GM18507 (cell line): ENCODE measurements at places on chromosomes 12 and 14.

DNA sequence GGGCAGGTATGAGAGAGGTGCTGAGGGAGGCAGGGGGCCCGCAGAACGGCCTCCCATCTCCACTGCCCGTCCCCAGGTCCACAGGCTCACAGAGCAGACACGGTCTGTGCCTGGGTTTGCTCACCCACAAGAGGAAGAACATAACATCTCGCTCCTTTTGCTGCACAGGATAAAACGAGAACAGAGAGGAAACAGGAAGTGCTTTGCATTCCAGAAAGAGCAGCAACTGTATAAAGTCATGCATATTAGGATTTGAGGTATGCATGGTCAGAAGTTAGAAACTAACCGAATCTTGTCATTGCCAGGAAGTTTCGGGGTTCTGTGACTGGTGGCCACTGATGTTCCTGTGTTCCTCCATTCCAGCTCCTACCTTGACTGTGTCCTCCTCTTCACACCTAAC, 25.0 kb downstream of the NTF3 start:
- no peak for DNase-seq

GRCh38 chr12:108193917-108194316, 64.8 kb downstream of the WSCD2 start:
- DNase-seq, result peak; percentile 12

DNA sequence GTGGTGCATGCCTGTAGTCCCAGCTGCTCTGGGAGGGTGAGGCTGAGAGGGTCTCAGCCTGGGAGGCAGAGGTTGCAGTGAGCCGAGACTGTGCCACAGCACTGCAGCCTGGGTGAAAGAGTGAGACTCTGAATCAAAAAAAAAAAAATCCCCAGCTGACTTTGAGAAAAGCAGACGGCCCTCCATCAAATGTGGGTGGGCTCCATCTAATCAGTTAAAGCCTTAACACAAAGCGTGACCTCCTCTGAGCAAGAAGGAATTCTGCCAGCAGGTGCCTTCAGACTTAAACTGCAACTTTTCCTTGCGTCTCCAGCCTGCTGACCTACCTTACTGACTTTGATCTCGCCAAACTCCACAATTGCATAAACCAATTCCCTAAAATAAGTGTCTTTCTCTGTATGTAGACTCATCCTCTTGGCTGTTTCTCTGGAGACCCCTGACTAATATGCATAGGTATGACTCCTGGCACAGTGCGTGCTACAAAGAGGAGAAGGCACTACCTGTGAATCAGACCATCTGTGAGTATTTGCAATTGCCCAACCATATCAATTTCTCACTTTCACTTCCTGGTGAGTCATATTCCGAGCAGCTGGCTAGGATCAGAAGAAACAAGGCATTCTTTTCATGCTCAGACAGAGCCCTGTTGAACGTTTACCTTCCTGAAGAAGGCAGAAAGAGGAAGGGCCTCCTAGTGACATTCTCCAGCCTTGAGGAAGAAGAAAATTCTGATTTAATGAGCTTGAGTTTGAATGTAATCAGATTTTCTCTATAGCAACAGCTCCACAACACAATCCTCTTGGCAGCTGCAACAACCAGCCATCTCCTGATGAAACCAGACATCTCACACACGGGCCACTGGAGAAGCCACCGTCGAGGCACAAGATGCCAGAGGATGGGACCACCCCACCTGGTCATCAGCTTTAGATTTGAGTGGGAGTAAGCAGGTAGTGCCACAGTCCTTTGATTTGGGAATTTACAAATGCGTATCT, 54.3 kb downstream of the CLMN start:
- peak; percentile 46 for DNase-seq

DNA sequence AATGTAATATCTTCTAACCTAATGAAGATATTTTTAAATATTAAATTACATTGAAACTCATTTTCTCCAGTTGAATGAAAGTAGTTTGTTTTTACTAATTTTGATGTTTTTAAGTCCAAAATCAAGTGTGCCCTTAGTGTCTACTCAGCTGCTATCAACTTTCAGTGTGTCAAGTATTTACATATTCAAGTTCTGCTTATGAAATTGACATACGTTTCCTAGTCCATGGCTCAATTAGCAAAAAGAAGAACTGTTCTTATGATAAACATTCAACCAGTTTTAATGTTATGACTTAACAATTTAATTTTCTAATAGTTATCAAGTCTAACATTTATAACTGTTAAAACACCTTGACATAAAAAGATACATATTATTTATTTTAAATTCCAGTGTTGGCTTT, 137.1 kb downstream of the DUSP6 start:
- DNase-seq, result no peak

DNA sequence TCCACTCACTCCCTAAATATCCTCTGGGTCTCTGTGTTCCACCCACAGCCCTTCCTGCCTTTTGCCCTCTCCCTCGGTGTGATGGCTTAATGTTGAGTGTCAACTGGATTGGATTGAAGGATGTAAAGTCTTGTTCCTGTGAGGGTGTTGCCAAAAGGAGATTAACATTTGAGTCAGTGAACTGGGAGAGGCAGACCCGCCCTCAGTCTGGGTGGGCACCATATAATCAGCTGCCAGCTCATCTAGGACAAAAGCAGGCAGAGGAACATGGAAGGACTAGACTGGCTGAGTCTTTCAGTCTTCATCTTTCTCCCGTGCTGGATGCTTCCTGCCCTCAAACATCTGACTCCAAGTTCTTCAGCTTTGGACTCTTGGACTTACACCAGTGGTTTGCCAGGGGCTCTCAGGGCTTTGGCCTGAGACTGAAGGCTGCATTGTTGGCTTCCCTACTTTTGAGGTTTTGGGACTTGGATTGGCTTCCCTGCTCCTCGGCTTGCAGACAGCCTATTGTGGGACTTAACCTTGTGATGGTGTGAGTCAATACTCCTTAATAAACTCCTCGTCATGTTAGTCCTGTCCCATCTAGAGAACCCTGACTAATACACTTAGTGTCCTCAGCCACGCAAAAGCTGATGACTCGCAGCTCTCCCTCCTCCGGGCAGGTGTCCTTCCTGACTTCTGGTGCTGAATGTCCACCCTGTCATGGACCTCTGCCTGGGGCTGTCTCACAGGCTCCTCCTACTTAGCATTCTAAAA, 5.9 kb downstream of the DGLUCY start:
- DNase-seq, result no peak

DNA sequence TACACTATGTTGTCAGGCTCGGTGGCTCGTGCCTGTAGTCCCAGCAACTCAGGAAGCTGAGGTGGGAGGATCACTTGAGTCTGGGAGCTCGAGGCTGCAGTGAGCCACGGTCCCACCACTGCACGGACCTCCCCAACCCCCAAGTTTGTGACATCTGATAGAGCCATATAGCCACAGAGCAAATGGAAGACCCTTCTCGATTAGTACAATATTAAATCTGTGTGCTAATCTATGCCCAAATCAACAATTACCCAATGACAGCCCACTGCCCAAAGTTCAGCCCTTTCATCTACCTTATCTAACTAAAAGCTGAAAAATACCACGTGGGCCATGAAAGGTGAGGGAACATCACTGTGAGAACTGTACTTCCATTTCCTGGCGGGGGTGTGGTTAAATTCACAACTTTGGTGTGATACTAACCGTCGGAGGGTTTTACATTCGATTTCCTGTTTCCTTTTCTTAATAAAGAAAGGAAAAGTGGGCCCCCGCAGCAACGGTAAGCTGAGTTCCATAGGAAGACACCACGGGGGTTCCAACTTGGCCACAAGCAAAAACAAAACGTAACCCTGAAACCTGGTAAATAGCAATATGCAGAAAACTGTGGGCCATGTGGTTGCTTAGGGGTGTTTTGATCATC, 31.2 kb upstream of the FOS start:
- DNase-seq, result no peak

DNA sequence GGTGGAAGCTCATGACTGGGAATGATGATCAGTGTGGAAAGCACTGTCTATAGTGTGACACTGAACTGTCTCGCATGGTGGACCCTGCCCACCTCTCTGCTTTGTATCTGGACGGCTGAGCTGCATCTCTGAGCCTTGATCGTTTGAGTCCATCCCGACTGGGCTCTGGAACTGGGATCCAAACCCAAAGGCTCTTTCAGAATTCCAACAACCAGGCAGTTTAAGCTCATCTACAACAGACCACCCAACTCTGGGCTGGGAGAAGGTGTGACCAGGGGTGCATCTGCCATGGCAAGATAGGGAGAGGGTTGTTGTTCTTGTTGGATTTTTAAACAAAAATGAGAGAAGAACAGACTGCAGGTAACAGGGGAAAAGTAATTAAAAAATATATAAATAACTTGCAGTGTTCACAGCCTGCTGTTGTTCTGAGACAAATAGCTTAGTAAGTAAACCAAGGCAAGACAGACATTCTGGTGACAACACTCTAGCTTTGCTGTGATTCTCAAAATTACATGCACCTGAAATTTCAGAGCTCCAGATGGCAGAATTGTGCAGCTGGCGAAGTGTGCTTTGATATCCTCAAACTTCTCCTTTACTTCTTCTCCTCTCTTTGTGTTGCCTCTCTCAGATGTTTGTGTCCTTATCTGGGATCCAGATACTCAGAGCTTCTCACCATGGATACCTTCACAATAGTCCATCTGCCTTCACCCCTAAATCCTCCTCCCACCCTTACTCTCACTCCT, 209.6 kb downstream of the EMP1 start:
- no peak for DNase-seq

GRCh38 chr14:93926873-93927799, at the start of gene FAM181A:
Gene FAM181A, plus strand, starts transcription at chr14:93927344. Its CDS starts 942 bp downstream, at chr14:93928286.
- no peak for DNase-seq
